Upper lobe of left lung (tissue), 6 donors: ENCODE measurements at places on chromosomes 16 and 17. TPM values are rescaled to one million over a fixed set of nuclear protein-coding genes. Genes with fewer than 3 reads are reported as not detected.

DNA sequence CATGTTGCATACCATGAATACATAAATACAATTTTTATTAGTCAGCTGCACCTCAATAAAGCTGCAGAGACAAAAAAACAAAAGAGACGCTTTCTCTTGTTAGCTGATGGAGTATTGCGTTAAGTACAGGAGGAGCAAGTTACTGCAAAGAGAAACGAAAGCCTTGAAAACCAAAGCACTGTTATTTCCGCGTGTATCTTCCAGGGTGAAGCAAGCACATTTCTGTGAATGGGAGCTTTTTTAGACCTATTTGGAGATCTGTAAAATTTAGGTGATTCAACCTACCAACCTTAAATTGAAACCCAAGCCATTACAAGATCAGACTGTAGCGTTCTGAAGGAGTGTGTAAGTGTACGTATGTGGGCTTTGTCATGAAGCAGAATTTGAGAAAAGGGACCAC, 390.4 kb downstream of the SOX9 start:
- H3K4me1 ChIP-seq, result peaks cover 9% of the 10 kb centered on the region
- no peak for DNase-seq
- H3K27me3 ChIP-seq, result no peaks in the 10 kb centered on the region

PRM3 gene
- total RNA-seq, result not detected

DNA sequence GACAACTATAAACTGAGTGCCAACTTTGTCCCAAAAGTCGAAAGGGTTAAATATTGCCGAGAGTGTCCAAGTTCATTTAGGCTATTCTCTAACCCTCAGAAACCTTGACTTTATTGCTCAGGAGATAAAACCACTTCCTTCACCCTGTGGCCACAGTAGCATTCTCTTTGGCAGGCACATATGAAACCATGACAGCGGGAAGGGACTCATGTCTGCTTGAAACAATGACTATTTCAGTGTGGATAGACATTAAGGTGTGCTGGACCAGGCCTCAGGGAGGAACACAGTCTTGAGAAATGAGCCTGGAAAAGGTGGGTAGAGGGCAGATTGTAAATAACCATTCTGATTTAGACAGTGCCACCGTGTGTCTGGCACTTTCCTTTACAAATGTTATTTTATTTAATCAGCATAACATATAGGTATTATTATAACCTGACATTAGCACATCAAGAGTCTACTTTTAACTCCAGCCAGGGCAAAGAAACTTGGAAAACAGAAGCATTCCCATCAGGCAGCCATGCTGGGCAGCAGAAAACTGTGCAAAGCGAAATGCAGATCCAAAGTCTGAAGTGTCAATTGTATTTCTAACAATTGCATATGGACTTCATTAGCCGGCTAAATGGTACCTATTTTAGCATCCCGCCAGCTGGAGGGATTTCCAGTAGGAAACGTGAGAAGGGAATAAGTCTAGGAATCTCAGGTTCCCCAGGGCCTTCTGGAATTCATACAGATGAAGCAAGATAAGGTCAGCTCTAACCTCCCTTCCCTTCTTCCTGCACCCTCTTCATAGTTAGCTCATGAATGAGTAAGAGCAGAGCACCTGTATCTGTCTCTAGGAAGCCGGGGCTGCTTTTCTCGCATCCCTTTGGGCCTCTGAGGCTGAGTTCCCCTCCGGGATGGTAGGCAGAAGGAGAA, 212.8 kb upstream of the ELAC2 start:
- DNase-seq, result no peak
- no peaks in the 10 kb centered on the region for H3K27me3 ChIP-seq
- no peaks in the 10 kb centered on the region for H3K4me1 ChIP-seq
- H3K4me3 ChIP-seq, result no peak overlapping the region
- H3K36me3 ChIP-seq, result no peaks in the 10 kb centered on the region

GRCh38 chr16:66515596-66516508, 34.1 kb downstream of the TK2 start:
- no peaks in the 10 kb centered on the region for H3K27me3 ChIP-seq
- peak overlapping the region; percentile 97 for H3K27ac ChIP-seq
- H3K4me3 ChIP-seq, result no peak overlapping the region
- H3K4me1 ChIP-seq, result peaks cover 77% of the 10 kb centered on the region
- H3K36me3 ChIP-seq, result no peaks in the 10 kb centered on the region
- DNase-seq, result no peak

- H3K4me1 ChIP-seq, result peaks cover 27% of the 10 kb centered on the region
- DNase-seq, result no peak
- peaks cover 8% of the 10 kb centered on the region for H3K27me3 ChIP-seq
- H3K27ac ChIP-seq, result no peak overlapping the region
Observed at GRCh38 chr16:88681084-88681680, 5.1 kb downstream of the SNAI3 start.

- no peak overlapping the region for H3K27ac ChIP-seq
- no peaks in the 10 kb centered on the region for H3K27me3 ChIP-seq
- no peak overlapping the region for H3K4me3 ChIP-seq
- H3K36me3 ChIP-seq, result no peaks in the 10 kb centered on the region
- DNase-seq, result no peak
Observed at GRCh38 chr17:12898110-12898509, 108.8 kb downstream of the ARHGAP44 start.

KRTAP4-1 gene
- total RNA-seq, result not detected

DNA sequence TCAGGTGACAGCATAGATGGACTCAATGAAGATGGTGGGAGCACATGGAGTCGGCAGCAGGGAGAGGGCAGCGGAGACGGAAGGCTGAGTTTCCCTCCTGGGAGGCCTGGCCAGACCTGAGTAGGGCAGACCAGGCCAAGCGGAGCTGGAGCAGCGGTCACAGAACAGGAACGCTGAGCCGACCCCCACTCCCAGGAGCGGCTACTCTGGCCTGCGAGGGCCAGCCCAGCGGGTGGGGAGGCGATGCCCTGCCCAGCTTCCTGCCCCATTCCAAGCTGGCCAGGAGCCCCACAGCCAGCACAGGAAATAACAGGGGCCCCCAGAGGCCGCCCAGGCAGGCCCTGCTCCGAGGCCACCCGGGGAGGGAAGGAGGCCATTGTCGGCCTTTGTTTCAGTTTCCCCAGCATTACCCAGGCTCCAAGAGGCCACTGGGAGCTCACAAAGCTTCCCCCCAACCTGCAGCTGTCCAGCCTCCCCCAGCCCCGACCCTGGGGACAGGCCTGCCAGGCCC, 79.8 kb downstream of the ZNF423 start:
- no peaks in the 10 kb centered on the region for H3K27me3 ChIP-seq
- H3K36me3 ChIP-seq, result no peaks in the 10 kb centered on the region
- peak overlapping the region; percentile 77 for H3K27ac ChIP-seq

DNA sequence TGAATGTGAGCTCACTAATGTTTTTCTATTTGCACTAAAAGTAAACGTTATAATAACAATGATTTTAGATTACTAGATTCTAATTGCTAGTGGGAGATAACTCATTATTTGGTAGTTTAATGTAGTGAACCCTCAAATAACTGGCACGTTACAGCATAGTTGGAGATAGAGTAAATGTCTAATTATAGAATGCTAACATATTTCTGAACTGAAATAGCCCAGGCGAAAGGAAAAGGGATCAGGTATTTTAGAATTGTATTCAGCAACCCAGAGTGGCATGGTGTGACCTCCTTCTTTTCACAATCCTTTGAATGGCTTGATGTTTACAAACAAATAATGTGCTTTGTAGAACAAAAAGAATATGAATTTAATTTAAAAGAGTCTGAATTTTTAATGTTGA, 1221.2 kb downstream of the CDH8 start:
- no peak for DNase-seq
- no peaks in the 10 kb centered on the region for H3K4me1 ChIP-seq
- no peaks in the 10 kb centered on the region for H3K27me3 ChIP-seq
- no peak overlapping the region for H3K4me3 ChIP-seq
- H3K27ac ChIP-seq, result no peak overlapping the region
- no peaks in the 10 kb centered on the region for H3K36me3 ChIP-seq

CRAMP1 gene
- total RNA-seq, result 23.0 TPM

TANC2 gene
- 134 TPM for total RNA-seq

- no peaks in the 10 kb centered on the region for H3K27me3 ChIP-seq
- H3K4me3 ChIP-seq, result no peak overlapping the region
- no peak for DNase-seq
- H3K36me3 ChIP-seq, result no peaks in the 10 kb centered on the region
- H3K4me1 ChIP-seq, result peaks cover 10% of the 10 kb centered on the region
Observed at GRCh38 chr17:73043686-73044581, 48.6 kb downstream of the SLC39A11 start.

- H3K27me3 ChIP-seq, result no peaks in the 10 kb centered on the region
- no peak for DNase-seq
- H3K36me3 ChIP-seq, result peaks cover 11% of the 10 kb centered on the region
- H3K27ac ChIP-seq, result no peak overlapping the region
- H3K4me3 ChIP-seq, result no peak overlapping the region
- peaks cover 20% of the 10 kb centered on the region for H3K4me1 ChIP-seq
Observed at GRCh38 chr16:85091522-85091910, 20.8 kb downstream of the CIBAR2 start.

GRCh38 chr17:37485938-37486570, 3.6 kb upstream of the DUSP14 start:
- H3K4me1 ChIP-seq, result peaks cover 22% of the 10 kb centered on the region
- no peak overlapping the region for H3K27ac ChIP-seq
- H3K27me3 ChIP-seq, result no peaks in the 10 kb centered on the region
- H3K36me3 ChIP-seq, result no peaks in the 10 kb centered on the region
